ENCODE measurements at places on chromosomes 7 and 10.

GRCh38 chr7:50867034-50867356 lies 84.3 kb upstream of the GRB10 start:
- no peak for DNase-seq

DNA sequence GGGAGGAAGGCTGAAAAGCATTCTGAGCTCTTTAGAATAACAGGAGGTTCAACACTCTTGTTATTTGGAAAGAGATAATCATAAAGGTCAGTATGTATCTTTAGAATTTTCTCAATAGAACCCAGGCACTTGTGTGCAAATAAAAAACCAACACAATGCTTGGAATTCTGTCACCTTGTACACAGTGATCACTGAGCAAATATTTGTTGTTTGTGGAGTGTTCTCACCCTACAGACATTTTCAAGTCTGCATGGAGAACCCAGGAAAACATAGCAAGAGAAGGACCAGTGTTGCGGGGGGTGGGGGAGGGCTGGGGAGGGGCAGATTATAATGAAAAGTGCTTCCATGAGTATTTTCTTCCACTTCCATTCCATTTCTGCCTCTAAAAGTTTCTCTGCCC lies 87.4 kb downstream of the FAM107B start:
- no peak for DNase-seq

DNA sequence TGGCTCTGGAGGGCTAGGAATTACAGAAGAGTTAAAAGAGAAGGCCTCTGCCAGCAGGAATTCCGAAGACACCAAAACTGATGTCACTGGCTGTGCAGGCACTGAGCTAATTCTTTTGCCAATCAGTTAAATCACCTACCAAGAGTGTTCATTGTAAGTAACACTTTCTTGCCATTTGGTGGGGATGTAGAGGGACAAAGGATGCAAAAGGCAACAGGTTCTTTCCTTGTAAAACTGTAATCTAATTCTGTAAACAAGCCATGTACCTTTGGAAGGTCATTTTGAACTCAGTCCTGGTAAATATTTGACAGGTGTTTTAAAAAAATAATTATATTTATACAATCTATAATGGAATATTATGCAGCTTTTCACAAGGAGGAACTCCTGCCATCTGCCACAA lies 438.4 kb downstream of the AUTS2 start:
- no peak for DNase-seq

DNA sequence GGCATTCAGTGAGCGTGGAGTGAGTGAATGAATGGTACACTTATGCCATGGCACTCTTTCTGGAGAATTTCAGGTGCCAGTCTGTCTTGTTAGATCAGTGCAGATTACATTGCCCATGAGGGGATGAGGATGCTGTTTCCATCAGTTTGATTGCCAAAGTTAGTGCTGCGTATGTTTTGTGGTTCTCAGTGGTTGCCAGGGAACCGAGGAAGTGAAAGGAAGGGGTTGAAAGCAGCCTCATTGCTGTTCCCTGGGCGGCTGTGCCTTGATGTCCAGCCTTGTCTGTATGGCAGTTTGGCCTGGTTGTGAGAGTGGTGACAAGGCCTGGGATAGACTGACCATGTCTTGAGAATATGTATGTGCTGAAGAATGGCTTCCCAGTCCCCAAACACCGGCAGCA lies 30.2 kb downstream of the WBP1L start:
- DNase-seq: no peak
